ENCODE measurements at places on chromosomes 16 and 17. TPM values are rescaled to one million over a fixed set of nuclear protein-coding genes. Genes with fewer than 3 reads are reported as not detected.

HSPB9 gene
- total RNA-seq: not detected

ZFHX3 gene
- total RNA-seq: 0.43 TPM

TBC1D3B gene
- total RNA-seq: 6.8 TPM

HS3ST3B1 gene
- 29.9 TPM for total RNA-seq

SAMD14 gene
- total RNA-seq: 0.68 TPM

GLYR1 gene
- 80.4 TPM for total RNA-seq

GRCh38 chr16:77868478-77868877, 80.1 kb downstream of the VAT1L start:
- peak; percentile 21 for DNase-seq

DNA sequence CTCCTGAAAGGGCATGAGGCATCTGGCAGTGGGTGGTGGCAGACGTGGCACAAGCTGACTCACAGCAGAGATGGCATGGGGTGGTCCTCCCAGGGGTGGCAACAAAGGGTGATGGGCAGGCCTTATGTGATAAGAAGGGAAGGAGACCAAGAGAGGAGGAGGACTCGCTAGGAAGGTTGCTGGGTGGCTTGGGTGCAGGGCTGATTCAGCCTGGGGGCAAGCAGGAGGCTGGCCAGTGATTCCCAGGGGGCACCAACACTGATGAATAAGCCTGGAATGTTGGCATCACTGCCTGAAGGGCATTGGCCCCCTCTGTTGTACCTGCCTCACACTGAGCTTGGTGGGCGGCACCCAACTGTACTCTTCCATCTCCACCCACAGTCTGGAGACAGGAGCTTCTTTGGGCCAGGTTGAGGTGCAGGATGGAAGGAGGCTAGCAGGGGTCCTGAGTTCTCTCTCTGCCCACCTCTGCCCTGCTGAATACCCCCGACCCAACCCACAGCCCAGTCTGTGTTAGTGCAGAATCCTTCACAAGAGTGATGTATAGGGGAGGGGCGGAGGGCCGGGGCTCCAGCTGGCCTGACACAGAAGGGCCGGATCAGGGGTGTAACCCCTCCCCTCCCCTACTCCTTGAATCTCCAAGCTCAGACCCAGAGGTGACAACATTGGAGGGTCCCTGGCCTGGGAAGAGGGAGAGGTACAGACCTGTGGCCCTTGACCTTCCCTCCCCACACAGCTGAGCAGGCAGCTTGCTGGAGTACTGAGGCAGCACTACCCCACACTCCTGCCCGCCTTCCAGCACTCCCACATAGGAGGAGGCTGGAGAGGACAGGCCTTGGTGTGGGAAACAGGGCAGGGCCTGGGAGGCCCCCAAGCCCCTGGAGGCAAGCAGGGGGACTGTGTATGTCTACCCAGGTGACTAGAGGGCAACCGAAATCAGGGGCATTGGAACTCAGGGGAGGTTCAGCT, 2.6 kb downstream of the STAC2 start:
- DNase-seq: no peak

- no peak for DNase-seq
Observed at GRCh38 chr17:81648013-81648706, 8.2 kb downstream of the PDE6G start.

- DNase-seq: peak; percentile 82
Observed at GRCh38 chr17:8941520-8941919, 24.0 kb downstream of the PIK3R5 start.

GRCh38 chr17:48541036-48541576, 3.8 kb downstream of the HOXB2 start:
- no peak for DNase-seq

DNA sequence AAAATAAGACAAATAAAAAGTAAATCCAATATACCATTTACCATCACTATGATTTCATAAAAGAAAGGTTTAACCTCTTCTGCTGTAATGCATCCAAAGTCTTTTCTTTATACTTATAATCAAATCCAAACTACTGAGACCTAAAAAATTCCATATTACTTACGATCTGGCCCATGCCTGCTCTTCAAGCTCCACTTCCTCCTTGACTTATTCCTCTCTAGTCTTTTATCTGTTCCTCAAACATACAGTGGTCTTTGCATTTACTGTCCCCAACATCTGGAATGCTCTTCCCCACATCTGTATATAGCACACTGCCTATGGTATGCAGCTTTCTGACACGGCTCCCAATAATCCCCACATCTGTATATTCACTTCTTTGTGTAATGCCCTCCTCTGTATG, 33.8 kb downstream of the PCTP start:
- DNase-seq: no peak

DNA sequence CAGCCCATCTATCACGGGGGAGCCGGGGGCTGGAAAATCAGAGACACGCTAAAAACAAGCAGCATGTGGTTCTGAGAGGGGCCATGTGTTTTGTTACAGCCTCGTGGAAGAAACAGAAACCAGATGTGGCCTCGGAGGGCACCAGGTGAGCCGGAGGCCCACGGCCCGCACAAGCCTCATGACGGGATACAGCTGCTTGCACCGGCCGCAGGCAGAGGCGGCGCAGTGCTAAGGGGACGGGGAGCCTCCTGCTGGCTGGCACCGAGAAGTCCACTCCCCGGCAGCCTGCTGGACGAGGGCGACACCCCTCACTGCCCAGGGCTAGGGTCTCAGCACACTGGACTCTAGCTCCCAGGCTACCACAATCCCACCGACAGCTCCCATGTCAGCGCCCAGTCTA, 19.2 kb downstream of the NDUFAF8 start:
- no peak for DNase-seq

GRCh38 chr17:80423536-80424225, 8.7 kb downstream of the ENDOV start:
- no peak for DNase-seq

- DNase-seq: no peak
Observed at GRCh38 chr17:78822552-78822951, 18.1 kb downstream of the USP36 start.

- DNase-seq: no peak
Observed at GRCh38 chr17:62901544-62901943, 64.5 kb upstream of the TANC2 start.

DNA sequence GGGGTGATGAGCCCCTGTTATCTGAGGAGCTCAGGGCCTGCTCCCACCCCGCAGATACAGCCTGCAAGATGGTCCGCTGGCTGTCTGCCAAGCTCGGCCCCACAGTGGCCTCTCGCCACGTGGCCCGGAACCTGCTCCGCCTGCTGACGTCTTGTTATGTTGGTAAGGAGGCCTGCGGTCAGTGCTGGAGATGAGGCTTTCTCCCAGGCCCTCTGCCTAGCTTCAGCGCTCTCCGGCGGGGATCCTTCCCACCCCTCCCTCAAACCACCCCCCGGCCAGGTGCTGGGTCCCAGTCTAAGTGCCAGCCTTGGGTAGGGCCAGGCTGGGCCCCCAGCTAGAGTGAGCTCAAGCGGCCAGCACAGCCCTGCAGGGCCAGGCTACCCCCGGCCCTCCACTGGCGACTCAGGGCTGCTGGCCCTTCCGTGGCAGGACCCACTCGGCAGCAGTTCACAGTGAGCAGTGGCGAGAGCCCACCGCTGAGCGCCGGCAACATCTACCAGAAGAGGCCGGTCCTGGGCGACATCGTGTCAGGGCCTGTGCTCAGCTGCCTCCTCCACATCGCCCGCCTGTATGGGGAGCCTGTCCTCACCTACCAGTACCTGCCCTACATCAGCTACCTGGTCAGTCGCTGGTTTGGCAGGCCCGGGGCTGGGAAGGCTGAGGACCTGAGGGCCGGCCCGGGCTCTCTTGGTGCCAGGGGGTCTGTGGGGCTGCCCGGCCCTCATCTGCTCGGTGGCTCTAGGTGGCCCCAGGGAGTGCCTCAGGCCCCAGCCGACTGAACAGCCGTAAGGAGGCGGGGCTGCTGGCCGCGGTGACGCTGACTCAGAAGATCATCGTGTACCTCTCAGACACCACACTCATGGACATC, 6.1 kb downstream of the WDR81 start:
- no peak for DNase-seq

DNA sequence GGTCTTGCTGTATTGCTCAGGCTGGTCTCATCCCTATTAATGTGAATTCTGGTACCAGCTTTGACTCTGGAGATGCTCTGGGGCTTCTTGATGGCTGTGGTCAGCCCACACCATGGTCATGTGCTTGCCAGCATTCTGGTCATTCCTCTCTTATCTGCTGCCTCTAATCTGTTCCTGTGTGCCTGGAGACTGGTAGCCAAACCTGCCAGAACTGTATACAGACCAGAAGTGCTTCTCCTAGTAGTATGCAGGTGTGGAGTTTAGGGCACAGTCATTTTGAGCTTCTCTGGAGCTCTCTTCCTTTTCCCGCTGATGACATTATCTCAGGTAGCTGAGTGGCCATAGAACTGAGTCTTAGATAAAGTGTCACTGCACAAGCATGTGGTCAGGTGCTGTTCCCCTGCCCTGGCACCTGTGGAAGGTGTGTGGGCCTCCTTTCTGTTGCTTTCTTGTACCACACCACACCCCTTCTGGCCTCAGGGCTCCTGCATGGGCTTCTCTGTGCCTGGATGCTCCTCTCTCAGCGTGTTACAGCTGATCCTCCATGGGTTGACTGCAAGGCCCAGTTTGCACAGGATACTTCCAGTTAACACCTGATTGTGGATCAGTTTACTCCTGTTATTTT, 162.7 kb downstream of the SPECC1 start:
- no peak for DNase-seq

GRCh38 chr17:63589646-63590045, 11.0 kb upstream of the TACO1 start:
- DNase-seq: no peak

DNA sequence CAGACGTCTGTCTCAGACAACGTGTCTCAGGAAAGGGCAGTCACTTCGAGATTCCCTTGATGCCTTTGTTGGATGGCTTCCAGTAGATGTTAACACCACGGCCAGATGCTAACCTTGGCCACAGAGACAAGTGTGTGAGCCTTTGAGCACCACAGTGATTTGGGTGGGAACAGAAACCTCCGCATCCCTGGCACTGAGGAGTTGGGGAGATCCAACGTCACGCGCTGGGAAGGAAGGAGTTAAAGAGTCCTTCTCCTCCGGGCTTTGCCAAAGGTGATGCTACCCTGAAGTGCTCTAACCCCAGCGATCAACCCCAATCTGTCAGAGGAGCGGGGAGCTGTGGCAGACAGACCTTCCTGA, 3.0 kb upstream of the ABR start:
- DNase-seq: no peak

DNA sequence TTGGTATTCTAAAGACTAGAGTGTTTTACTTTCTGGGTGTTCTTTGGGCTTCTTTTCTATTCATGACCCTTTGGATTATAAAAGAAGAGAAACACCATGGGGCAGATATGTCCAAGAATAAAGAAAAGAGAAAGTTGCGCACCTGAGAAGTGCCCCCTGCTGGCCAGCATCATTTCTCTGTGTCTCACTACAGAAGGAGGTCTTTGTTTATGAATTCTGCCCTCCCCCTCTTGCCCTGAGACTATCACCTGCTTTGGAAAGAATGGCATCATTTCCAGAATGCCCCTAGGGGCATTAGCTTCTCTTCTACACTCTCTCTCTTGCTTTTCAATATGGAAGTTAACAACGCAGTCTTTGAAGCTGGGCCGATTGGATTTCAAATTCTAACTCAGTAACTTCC, 45.0 kb downstream of the CDH13 start:
- peak; percentile 41 for DNase-seq

DNA sequence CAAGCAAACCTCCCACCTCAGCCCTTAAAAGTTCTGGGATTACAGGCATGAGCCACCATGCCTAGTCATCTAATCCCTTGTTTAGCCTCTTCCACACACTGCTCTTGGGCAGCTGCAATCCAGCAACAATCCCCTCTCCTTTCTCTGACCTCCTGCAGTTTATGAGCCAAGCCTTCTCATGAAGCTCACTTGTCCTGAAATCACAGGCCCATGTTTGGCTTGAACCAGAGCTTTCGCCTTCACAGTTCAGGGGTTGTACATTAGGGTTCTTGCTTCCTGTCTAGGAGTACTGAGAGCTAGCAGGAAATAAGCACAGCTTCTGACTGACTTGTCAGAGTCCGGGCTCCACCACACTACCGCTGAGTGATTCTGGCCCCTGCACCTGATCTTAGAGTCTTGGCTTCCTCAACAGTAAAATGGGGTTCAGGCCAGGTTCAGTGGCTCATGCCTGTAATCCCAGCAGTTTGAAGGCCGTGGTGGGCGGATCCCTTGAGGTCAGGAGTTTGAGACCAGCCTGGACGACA, 16.3 kb downstream of the ERAL1 start:
- DNase-seq: peak; percentile 67

GRCh38 chr16:67013823-67014633, 14.9 kb upstream of the CBFB start:
- peak; percentile 86 for DNase-seq

- no peak for DNase-seq
Observed at GRCh38 chr17:43014020-43014648, 7.5 kb downstream of the IFI35 start.

- no peak for DNase-seq
Observed at GRCh38 chr16:2331931-2332267, 8.6 kb downstream of the ABCA3 start.

DNA sequence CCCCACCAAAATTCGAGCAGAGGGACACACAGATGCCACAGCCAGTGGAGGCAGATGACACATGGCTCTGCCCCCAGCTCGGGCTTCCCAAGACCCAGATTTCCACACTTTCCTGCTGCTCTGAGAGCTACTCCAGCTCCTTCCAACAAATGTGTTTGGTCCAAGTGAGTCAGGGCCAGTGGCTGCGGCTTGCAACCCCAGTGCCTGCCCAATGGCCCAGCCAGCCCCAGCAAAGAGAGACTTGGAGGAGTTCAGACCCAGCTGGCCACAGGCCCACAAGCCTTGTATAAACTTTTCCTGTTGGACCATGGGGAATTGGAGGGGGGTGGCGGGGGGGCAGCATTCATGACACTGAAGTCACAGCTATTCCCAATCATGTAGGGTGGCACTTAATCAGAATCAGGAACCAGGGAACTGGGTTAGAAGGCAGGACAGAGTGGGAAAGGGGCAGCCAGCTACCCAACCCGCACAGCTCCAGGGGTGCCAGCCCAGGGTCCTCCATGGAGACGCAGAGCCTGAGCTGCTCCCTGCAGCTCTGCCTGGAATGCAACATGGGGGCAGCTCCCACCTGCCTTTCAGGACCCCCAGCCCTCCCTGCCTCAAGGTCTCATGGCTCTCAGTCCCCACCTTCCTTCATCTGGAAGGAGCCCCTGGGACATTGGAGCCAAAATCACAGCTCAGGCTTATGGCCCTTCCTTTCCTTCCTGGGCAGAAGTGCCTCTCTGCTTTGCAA, 17.5 kb upstream of the C16orf78 start:
- DNase-seq: no peak

GRCh38 chr16:54886078-54886477, 44.6 kb upstream of the IRX5 start:
- DNase-seq: no peak

DNA sequence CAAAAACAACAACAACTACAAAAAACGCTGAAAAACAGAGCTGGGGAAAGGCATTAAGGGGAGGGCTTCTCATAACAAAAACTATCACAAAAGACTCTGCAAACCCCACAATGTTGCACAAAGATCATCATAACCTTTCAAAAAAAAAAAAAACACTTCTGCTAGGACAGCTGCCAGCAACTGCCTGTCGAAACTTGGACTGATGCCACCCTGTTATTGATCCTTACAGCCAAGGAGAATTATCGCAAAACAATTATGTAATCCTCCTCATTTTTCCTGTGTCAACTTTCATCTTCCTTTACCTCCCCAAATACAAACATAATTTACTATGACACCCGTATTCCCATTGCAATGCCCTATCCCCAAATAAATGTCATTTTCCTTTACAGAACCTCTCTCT, 9.3 kb downstream of the CCDC40 start:
- no peak for DNase-seq
